Activated naive CD4-positive, alpha-beta T cell treated with anti-CD3 and anti-CD28 coated beads, Interleukin-2, amount 10 ng/mL, durations not matched to agents 5 hours and 36 hours (primary cell): ENCODE measurements at places on chromosomes 5 and 9. TPM values are rescaled to one million over a fixed set of nuclear protein-coding genes. Genes with fewer than 3 reads are reported as not detected.

MAMDC4 gene
- total RNA-seq, result 13.4 TPM

TYRP1 gene
- total RNA-seq, result not detected

TSLP gene
- total RNA-seq, result 0.18 TPM

WNT8A gene
- total RNA-seq, result not detected

AGXT2 gene
- not detected for total RNA-seq

PCDHA7 gene
- not detected for total RNA-seq

FOXD4L5 gene
- total RNA-seq, result 0.18 TPM

CRHBP gene
- not detected for total RNA-seq

BARHL1 gene
- not detected for total RNA-seq

SLC26A2 gene
- 9.2 TPM for total RNA-seq

ASPN gene
- total RNA-seq, result not detected

FAT2 gene
- total RNA-seq, result not detected

SIT1 gene
- 193 TPM for total RNA-seq

TRAF1 gene
- total RNA-seq, result 76.4 TPM

KIF20A gene
- 44.9 TPM for total RNA-seq

MRRF gene
- total RNA-seq, result 33.5 TPM

ABCA1 gene
- 0.22 TPM for total RNA-seq

GADD45G gene
- 4.5 TPM for total RNA-seq

DPM2 gene
- 60.3 TPM for total RNA-seq

HTR4 gene
- total RNA-seq, result not detected
